OCI-M1 (cell line): ENCODE measurements at places on chromosomes 7 and 10.

DNA sequence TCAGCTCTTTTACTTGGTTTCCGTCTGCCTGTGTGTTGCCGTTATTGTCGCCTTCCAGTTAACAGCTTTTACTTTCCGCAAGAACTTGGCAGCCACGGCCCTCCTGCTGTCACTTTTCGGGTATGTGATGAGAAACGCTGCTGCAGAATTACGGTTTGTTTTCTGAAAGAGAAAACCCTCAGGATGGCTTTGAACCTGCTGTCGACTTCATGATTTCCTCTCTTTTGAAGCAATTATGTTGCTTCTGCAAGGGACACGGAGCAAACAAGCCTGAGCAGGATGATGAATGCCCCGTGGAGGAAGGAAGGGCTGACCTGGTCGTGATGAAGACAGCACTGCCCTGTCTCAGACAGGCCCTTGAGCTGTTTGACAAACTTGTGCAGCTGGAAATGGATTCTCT lies 339.8 kb downstream of the ABCA13 start:
- no peak for DNase-seq

DNA sequence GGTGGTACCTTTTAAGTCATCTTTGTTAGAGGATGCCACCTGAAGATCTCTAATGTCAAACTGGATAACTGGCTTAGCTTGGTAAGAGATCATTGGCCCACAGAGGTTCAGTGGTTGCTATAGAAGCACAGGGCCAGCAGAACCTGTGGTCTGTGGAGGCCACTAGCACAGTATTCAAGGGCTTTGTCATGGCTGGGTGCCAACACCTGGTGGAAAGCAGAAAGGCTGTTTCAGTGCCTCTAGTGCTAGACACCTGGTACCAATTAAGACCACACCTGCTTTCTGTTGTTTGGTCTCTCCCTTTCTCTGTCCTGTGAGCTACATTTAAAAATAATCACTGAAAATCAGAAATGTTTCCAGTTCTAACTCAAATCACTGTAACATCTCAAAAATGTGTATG lies 10.0 kb upstream of the PCGF5 start:
- DNase-seq, result no peak

DNA sequence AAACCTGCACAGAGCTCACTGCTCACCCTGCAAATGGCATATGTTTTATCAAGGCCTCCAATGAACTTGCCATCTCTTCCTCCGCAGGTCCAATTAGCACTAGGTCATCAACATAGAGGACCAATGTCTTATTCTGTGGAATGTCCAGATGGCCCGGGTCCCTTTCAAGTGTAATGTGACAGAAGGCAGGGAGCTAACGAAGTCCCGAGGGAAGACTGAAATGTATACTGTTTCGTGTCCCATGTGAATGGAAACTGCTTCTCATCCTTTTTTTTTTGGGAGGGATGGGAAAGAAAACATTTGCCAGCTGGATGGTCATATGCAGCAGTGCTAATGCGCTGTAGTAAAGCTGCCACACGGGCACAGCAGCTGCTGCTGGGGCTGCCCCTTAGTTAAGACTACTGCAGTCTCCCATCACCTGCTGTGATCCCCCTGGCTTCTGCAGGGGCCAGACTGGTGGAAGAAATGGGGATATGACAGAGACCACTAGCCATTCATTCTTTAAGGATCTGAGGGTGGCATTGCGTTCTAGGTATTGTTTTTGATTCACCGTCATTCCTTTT lies 61.7 kb upstream of the CCNY start:
- DNase-seq, result no peak

DNA sequence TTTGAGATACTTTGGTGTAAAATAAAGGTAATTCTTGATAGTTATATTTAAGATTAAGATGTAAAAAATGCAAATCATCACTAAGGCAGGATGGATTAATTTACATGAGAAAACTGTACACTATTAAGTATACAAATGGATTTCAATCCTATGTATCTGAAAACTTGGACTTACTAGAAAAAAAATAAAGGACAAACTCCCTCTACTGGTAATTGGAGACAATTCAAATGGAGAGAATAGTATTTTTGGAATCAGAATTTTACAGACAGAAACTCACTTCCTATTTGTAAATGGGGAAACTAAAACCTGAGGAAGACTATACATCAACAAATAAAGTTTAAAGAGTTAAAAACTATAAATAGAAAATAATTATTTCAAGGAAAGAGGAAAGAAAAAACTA lies 62.6 kb downstream of the CUL2 start:
- DNase-seq, result peak; percentile 57

GRCh38 chr10:94524711-94525110 lies 20.9 kb upstream of the HELLS start:
- DNase-seq, result no peak

DNA sequence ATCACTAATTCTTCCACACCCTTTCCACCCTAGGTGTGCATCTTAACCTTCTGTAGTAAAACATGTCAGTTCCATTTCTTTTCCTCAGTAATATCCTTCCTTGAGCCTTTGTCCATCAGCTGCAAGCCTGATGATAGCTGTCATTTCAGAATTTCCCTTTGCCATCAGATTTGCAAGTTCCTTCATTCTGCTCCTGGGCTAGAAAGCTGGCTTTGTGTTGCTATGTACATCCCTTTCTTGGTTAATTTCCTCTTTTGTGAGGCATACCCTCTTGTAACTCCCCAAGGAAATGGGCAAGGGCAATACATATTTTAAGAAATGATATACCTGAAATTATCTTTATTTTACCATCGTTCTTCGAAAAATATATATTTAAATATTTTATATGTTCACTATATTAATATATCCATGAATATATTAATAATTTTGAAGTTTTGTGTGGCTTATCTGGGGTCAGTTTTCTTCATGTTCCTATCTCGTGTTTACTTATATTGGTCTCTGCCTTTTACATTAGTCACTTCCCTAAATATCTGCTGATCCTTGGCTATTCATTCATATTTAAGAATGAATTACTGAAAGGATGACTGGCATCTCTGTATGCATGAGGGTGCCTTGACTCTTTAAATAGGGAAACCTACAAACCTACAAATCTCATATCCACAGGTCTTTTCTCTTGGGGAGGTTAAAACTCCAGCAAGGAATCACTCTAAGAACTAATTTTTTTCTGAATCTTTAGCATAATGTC lies 143.8 kb downstream of the ZNF22 start:
- peak; percentile 38 for DNase-seq

DNA sequence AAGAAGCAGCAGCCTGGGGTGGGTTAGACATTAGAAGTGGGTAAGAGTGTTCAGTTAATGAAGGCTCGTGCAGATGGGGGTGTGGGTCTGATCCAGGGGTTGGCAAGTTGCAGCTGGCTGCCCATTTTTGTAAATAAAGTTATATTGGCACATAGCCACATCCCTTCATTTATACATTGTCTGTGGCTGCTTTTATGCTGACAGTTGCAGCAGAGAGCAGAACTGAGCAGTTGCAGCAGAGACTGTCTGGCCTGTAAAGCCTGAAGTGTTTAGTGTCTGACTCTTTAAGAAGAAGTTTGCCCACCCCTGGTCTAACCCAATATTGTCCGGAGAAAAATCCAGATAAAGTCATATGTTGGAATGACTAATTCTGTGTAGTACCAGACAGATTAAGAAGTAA lies 38.1 kb downstream of the GLRX3 start:
- DNase-seq, result no peak

DNA sequence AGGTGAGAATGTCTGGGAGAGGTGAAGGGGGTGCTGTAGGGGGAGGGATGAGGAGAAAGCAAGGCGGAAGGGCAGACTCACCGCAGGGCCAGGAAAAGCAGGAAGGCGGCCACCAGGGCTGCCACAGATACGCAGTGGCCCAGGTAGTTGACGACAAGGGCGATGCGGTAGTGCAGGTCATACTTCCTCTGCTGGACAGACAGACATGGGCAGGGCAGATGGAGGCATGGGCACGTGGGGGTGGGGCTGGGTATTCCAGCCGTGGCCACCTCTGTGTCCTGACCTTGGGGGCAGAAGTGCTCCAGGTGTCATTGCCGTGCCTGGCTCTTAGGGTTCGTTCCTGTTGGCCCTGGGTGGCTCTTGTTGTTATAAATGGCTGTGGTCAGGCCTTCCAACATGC lies 16.8 kb downstream of the CRHR2 start:
- no peak for DNase-seq

- DNase-seq, result no peak
Measured at GRCh38 chr10:31123946-31124345, 92.3 kb upstream of the ZNF438 start.
